ENCODE measurements at places on chromosomes 3 and 15.

DNA sequence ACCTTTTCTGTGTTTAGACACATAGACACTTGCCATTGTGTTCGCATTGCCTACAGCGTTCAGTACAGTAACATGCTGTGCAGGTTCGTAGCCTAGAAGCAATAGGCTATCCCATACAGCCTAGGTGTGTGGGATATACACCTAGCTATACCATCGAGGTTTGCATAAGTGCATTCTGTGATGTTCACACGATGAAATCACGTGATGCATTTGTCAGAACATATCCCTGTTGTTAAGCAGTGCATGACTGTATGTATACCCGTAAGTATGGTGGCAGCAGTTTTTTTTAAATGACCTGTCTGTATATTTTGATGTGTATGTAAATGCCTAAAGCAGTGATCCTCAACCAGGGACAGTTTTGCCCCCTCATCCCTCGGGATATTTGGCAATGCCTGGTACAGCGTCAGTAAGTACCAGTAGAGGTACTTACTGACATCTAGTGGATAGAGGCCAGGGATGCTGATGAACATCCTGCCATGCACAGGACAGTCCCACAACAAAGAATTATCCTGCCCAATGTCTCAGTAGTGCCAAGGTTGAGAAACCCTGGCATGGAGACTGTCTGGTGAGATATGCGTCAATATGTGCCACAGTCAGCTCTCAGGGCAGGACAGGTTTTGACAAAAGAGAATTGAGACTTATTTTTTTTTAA, 129.1 kb downstream of the HCN4 start:
- no peak for DNase-seq

DNA sequence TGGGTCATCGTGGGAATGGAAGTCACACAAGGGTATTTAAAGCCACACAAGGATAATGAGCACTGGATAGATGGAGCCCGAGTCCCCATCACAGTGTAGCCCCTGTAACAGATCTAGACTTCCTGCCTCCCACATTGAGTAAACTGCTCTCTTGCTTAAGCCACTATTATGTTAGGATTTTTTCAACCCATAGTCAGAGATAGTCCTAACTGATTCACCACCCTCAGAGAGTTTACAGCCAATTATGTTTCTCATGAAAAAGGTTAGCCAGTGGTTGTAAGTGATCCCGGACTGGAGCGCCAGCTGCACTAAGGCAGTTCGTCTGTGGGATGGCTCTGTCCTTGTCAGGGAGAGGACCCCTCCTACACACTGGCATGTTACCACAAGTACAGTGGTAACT, 77.0 kb downstream of the KLF13 start:
- DNase-seq: peak; percentile 65

- peak; percentile 88 for DNase-seq
Measured at GRCh38 chr3:40584625-40585189, 59.9 kb downstream of the ZNF621 start.

DNA sequence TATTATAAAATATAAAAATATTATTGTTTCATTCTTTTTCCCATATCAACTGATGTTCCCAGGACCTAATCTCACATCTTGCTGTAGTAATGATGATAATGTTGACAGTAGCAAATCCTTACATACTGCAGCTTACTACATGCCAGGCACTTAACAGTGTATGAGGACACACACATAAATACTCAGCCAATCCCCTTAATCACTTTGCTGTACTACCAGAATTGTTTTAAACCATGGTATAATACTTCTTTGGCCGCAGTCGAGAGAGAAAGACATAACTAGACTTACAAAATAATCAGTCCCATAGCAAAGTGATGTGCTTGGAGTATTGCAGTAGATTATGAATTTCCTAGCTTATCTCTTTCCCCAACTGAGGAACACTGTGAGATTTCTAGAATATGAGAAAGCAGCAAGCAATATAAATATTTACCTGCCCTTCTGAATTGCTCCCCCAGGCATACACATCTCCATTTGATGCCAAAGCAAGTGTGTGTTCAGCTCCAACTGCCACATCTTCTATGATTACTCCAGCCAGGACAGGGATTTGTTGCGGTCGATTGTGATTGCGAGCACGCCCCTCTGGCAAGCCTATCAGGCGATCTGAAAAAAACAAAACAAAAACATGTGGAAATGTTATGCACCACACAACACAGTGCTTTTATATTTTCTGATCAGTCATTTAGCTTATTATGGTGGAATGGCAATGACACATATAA, 33.0 kb downstream of the FBXL22 start:
- no peak for DNase-seq

- DNase-seq: no peak
Measured at GRCh38 chr3:192249516-192249915, 477.8 kb downstream of the FGF12 start.
